Testis (tissue), 5 donors: ENCODE measurements at places on chromosomes 12 and 14.

GRCh38 chr12:24045816-24046257 lies 96.4 kb upstream of the SOX5 start:
- no peak for DNase-seq

DNA sequence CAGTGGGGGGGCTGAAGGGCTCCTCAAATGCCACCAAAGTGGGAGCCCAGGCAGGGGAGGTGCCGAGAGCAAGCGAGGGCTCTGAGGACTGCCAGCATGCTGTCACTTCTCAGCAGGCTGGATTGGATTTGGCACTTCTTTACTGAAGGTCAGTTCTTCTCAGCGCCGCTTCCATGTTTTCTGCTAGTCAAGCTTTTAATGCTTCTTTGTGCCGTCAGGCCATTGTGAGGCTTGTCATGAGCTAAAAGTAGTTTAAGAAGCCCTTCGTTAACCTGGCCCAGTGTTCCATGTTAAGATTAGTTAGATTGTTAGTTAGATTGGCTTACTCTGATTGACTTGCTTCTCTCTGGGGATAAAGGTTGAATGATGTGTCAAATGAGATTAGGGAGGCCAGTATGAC lies 13.4 kb downstream of the GABARAPL1 start:
- no peak for DNase-seq

- DNase-seq, result no peak
These were observed 1316.7 kb upstream of the TMEM132C start for GRCh38 chr12:126950266-126950665.

GRCh38 chr14:77583657-77584056 lies 32.8 kb downstream of the SPTLC2 start:
- no peak for DNase-seq

DNA sequence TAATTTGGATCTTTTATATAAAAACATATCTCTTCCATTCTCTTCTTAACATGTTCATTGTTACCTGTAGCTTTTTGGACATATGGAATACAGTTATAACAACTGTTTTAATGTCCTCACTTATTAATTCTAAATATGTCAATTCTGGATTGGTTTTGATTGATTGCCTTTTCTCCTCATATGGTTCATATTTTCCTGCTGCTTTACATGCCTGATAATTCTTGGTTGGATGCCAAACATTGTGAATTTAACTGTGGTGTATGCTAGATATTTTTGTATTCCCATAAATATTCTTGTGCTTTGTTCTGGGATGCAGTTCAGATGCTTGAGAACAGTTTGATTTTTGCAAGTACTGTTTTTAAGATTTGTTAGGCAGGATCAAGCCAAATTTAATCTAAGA lies 10.8 kb downstream of the C14orf132 start:
- DNase-seq, result no peak

- no peak for DNase-seq
These were observed 93.5 kb downstream of the GALNT8 start for GRCh38 chr12:4813741-4814140.

GRCh38 chr14:63203618-63204406 lies 431 bp upstream of the RHOJ start:
- peak; percentile 90 for DNase-seq

DNA sequence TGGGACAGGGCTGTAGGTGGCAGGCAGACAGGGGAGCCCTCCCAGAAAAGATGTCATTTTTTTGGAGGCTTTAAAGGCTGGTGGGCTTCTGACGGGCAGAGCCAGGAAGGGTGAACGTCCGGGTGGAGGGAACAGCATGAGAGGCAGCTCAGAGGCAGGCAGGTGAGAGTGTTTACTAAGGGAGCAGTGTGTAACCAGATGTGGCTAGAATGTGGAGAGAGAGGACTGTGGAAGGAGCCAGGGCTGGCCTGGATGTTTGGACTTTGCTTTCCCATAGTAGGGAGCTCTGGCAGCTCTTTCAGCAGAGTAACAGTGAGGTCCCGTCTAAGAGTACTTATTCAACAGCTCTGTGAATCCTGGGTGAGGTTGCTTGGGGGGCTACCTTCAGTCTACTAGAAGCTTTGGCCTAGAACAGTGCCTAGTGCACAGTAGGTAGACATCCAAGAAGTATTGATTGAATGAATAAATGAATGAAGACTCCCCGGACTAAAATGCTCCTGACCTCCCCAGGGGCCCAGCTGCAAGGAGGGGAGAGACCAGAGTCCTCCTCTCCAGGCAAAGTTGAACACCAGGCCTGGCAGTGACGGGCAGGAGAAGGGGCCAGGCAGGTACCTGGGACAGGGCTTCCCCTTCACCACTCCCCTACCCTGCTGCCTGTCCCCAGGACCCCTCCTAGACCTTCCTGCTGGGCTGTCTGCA lies 8.5 kb downstream of the FAM222A start:
- DNase-seq, result no peak

DNA sequence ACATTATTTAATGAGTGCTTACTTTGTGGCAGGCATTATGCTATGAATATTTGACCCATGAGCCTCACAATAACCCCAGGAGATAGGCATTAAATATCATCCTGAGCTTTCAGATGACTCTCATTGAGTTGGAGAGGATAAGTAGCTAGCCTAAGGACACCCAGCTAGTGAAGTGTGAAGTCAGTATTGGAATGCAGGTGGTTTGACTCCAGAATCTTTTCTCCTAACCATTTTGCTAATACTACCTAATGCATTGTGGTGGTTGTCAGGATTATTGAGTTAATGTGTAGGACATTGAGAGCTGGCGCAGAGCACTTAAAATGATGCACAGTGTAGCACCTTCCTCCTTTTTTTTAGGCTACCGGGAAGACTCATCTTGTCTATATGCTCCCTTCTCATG lies 3.8 kb upstream of the CDKL1 start:
- DNase-seq, result no peak

- DNase-seq, result no peak
These were observed 842 bp upstream of the CISTR start for GRCh38 chr12:53752621-53753020.

- no peak for DNase-seq
These were observed 41.8 kb downstream of the VEZT start for GRCh38 chr12:95259368-95259767.

DNA sequence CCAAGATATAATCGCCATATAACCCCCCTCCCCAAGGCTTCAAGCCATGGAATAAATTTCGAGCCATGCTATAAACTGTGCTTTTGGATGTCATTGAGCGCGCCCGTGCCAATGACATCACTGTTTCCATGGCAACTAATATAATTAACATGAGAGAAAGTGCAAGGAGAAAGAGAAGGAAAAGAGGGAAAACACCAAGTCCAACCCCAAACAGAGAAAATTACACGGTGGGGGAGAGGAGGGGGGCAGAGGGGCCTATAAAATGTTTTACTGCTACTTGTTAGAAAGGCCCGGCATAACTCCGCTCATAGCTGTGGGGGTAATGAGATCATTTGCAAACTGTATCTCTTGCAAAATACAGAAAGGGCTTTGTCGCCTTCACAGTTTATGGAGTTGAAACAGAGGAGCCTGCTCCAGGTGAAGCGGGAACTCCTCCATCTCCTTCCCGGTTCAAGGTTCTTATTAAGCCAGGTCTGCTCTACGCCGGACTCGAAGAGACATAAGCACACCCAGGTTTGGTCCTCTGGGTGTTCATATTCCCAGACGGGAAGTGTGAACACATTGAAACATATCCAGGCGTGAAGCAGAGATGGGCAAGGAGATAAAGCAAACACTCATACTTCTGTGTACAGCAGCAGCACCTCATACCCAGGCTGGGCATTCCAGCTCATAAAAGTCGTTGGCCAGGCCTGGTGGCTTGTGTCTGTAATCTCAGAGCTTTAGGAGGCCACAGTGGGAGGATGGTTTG lies 99.1 kb upstream of the MAP1LC3B2 start:
- DNase-seq, result no peak

DNA sequence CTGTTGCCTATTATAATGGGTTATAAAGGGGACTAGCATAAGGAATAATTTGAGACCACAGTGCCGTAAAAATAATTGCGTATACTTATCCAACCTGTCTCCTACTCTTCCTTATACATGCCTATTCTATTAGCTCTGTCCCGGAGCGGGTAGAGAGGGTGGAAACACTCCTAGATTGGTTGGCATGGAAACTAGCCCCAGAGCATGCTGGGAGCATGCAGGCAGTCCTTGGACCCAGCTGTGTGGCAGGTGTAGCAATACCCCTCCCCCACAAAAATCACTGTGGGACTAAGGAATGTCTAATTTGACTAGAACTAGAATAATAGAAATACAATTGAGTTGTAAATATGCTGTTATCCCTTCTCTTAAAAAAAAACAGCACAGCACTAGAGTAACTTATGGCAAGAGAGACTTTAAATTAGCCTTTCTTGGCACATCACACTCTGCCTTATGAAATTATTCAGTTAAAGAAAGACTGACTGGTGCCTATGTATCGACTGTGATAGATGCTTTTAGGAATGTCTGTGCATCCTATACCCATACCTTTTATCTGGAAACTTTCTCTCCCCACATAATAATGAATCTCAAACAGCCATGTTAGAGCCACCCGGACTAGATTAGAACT lies 244.0 kb upstream of the DAAM1 start:
- DNase-seq, result peak; percentile 44

DNA sequence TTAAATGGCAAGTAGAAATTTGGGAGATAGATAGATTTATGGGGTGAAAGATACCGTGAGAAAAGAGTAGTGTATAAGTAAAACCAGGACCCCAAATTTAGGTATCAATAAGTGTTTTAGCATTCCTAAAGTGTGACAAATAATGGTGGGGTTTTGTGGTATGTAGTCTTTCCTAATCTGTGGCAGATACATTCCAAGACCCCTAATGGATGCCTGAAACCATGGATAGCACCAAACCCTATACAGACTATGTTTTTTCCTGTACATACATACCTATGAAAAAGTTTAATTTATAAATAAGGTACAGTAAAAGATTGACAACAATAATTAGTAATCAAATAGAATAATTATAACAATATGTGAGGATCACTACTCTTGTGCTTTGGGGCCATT lies 14.4 kb upstream of the TCP11L2 start:
- no peak for DNase-seq

DNA sequence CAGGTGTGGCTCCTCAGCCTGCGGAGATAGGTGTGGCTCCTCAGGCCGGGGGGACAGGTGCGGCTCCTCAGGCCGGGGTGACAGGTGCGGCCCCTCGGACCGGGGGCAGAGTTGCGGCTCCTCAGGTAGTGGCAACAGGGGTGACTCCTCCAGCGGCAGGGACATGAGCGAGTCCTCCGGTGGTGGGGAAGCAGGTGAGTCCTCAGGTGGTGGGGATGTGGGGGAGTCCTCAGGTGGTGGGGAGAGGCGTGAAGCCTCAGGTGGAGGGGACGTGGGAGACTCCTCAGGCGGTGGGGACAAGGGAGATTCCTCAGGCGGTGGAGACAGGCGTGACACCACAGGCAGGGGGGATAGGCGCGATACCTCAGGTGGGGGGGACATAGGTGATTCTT lies 9.2 kb downstream of the KMT2D start:
- DNase-seq, result no peak

DNA sequence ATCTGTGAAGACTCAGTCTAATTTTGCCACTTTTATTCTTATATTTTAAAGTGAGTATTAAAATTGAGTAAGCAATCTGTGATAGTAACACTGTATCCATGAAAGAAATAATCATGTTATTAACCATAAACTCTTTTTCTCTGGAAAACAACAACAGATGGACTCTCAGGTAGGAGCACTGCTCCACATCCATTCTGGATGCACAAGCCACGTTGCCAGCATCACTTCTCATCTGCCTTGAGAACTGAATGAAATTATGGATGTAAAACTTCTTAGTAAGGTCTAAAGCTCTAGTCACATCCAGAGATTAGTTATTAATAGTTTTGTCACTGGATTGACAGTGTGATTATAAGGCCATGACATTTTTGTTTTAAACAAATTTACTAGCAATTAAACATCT lies 489.1 kb upstream of the SYT1 start:
- DNase-seq, result no peak

GRCh38 chr12:3560295-3560620 lies 69.3 kb downstream of the PRMT8 start:
- DNase-seq, result no peak

DNA sequence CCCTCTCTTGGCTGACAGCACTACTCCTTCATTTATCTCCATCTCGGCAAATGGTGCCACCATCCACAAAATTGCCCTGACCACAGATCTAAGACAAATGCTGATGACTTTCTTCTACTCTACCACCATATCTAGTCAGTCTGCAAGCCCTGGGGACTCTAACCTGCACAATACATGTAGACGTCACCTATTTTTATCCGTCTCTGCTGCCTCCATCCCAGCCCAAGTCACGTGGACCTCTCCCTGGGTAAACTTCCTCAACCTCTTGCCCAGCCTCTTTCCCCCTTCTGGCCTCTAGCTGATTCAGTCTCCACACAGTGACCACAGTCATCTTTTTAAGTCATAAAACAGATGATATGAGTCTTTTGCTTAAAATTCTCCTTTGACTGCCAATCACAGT lies 1203.0 kb downstream of the AACS start:
- no peak for DNase-seq

DNA sequence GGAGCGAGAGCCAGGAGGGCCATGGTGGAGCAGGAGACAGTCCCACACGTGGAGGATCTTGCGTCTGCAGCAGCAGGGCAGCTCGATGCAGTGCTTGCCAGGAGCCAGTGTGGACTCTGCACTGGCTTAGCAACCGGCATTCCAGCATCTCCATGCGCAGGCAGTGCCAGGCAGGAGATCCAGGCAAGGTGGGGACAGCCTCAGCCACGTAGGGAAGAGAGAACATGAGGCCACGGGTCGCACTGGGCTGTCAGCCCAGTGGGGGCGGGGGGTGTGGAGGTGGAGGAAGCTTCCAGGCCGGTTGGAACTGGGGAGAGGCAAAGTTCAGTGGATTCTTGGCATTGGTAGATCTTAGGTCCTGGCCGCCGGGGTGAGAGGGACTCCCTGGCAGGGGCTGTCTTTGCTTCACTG lies 121.0 kb upstream of the EVL start:
- DNase-seq, result no peak

DNA sequence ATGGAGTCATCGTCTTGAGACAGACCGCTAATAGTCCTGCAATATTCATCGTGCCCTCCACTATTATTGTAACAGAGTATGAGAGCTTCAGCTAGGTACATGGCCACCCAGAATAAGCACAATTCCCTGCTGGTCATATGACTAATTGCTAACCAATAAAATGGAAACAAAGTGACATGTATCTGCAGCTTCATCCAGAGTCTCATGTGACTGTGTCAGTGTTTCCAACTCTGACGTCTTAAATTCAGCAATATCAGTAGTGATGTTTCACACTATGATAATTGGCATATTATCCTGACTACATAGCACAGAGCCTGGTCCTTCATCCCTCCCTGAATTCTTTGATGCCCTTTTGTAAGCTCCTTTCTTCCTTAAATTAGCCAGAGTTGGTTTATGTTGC lies 167.4 kb downstream of the RPS29 start:
- DNase-seq, result no peak

- no peak for DNase-seq
These were observed 28.4 kb upstream of the ATP2B1 start for GRCh38 chr12:89736995-89737394.

- DNase-seq, result no peak
These were observed 18.4 kb upstream of the ANKRD33 start for GRCh38 chr12:51869496-51869865.

GRCh38 chr12:30797689-30798088 lies 42.9 kb upstream of the CAPRIN2 start:
- no peak for DNase-seq

GRCh38 chr14:83151571-83151970 lies 1617.9 kb upstream of the SEL1L start:
- DNase-seq, result no peak
